ENCODE measurements at places on chromosomes 4 and X.

GRCh38 chr4:151922306-151922705 is 161.5 kb upstream of the GATB start:
- DNase-seq, result no peak

- DNase-seq, result peak; percentile 77
Observed at GRCh38 chr4:124334119-124334518, 378.4 kb downstream of the ANKRD50 start.

- DNase-seq, result no peak
Observed at GRCh38 chr4:56240554-56241174, 146.6 kb downstream of the AASDH start.

DNA sequence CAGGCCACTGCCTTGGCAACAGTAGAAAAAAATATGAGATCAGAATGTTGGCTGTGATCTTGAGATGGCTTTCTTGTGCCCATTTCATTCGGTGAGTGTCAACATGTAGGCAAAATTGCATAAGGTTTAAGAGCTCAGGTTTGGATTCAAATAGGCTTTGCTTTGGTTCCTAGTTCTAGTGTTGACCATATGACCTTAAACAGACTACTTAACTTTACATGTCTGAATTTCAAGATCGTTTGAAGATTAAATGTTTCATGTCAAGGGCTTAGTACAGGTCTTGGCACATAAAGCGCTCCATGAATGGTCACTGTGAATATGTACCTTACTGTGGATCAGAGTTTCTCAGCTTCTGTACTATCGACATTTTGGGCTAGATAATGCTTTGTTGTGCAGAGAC is 204.2 kb downstream of the MGST2 start:
- DNase-seq, result no peak

All from DMS53 (cell line).